ENCODE measurements at places on chromosomes 16 and 17. TPM values are rescaled to one million over a fixed set of nuclear protein-coding genes. Genes with fewer than 3 reads are reported as not detected.

The ICAM2 gene
- not detected for total RNA-seq

DNA sequence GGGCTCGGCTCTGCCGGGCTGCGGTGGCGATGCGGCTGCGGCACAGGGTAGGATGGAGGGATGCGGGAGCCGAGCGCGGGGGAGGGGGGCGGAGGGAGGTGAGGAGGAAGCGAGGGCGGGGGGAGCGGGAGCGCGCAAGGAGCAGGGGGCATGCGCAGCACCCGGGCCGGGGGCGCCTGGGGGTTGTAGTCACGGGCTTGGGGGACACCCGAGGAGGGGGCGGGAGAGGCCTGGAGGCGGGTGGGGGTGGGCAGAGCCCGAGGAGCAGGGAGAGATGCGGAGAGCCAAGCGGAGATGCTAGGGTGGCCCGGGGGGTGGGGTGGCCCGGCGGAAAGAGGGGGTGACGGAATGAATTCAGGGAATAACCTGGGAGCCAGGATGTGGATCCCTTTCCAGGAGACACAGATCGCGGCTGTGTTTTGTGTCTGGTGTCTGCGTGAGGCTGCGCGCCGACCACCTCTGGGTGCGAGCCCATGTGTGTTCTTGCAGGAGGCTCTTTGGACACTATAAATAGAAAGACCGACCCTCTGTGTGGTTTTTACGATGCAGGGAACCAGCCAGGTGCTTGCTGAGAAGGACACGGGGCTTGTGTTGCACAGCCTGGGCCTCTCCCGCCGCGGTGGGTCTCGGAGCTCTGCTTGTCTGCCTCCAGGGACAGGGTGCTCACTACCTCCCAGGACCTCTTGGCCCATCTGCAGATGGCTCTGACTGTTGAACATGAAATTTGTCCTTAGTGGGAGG is at the start of gene STX1B:
Gene STX1B (minus strand): TSS at position 54 of the 741 bp plus-strand sequence. CDS start 242 bp downstream, outside the sequence.
- DNase-seq = no peak

- no peak for DNase-seq
These were observed 5.5 kb downstream of the TIMM22 start for GRCh38 chr17:1002412-1002753.

DNA sequence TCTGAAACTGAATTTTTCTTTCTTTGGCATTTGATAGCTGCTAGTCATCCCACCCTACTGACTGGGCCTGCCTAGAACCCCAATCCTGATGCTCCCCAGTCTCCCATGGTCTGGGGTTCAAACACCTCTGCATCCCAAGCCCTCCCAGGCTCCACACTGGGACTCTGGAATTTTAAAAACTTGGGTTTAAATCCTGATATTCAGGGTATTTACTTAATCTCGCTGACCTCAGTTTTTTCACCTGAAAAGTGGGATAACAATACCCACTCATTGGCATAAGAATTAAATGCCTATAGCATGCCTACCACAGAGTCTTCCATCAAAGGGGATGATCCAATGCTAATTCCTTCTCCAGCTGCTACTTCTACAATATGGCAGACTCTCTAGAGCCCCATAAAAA is 264.4 kb downstream of the NPIPA8 start:
- no peak for DNase-seq

The EDC4 gene
- total RNA-seq = 39.7 TPM

The ZSCAN10 gene
- not detected for total RNA-seq

DNA sequence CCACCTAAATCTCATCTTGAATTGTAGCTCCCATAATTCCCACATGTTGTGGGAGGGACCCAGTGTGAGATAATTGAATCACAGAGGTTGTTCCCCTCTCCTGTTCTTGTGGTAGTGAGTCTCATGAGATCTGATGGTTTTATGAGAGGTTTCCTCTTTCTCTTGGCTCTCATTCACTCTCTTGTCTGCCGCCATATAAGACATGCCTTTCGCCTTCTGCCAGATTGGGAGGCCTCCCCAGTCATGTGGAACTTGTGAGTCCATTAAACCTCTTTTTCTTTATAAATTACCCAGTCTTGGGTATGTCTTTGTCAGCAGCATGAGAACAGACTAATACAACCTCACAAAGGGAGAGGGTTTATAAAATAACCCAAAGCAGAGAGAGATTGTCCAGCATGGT is 367.4 kb downstream of the SNX29 start:
- DNase-seq = no peak

DNA sequence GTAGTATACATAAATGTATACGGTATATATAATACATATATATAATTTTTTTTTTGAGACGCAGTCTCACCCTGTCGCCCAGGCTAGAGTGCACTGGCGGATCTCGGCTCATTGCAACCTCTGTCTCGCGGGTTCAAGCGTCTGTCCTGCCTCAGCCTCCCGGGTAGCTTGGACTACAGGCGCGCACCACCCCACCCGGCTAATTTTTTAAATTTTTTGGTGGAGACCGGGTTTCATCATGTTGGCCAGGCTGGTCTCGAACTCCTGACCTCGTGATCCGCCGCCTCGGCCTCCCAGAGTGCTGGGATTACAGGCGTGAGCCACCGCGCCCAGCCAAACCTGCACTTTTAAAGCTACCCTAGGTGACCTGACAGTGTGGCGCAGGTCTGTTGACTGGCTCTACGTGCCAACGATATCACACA is 745 bp downstream of the PAM16 start:
- no peak for DNase-seq

Data from RPMI7951 (cell line).